ENCODE measurements at places on chromosomes 1 and 21.

GRCh38 chr1:25516686-25517085, 26.7 kb upstream of the LDLRAP1 start:
- DNase-seq, result no peak

GRCh38 chr1:47579809-47580208, 142.0 kb downstream of the FOXD2 start:
- DNase-seq, result no peak

- no peak for DNase-seq
Measured at GRCh38 chr1:35692317-35692716, 26.4 kb downstream of the C1orf216 start.

- DNase-seq, result no peak
Measured at GRCh38 chr1:234973426-234974250, 155.0 kb downstream of the TOMM20 start.

GRCh38 chr1:36207339-36207738, 16.9 kb upstream of the THRAP3 start:
- peak; percentile 63 for DNase-seq

- no peak for DNase-seq
Measured at GRCh38 chr1:44016890-44017400, 14.3 kb downstream of the SLC6A9 start.

GRCh38 chr1:205421798-205422197, at the start of gene LEMD1:
TSS of gene LEMD1 (minus strand) at chr1:205422056. CDS start at chr1:205420536, 1,520 bp downstream.
- no peak for DNase-seq

- no peak for DNase-seq
Measured at GRCh38 chr1:9284061-9284460, 8.6 kb upstream of the SPSB1 start.

- DNase-seq, result no peak
Measured at GRCh38 chr1:35935442-35936388, 4.8 kb downstream of the AGO3 start.

DNA sequence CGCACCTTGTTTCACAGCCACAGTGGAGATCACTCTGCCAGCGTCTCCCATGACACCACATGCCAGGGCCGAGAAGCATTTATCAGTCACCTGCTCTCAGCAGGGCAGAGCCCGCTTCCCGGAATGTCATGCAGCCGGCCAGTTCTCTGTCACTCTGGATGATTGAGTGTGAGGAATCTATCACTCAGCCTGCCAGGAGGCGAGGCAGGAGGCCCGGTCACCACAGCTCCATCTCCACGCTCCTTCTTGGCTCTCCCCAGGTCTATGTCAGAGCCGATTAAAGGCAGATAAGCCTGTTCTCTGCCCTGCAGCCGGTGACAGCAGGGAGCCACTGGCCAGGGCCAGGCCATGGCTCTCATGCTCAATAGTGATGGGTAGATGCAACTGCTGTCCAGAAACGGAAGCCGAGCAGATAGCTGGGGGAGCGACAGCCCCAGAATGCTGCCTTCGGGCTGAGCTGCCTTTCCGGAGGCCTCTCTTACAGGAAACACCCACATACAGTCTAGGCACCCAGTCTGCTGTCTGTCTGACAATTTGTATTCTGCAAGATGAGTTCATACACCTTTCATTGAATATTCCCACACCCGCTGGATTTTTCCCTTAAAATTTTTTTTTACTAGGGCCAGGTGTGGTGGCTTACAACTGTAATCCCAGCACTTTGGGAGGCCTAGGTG, 64.1 kb downstream of the ACTL8 start:
- no peak for DNase-seq

DNA sequence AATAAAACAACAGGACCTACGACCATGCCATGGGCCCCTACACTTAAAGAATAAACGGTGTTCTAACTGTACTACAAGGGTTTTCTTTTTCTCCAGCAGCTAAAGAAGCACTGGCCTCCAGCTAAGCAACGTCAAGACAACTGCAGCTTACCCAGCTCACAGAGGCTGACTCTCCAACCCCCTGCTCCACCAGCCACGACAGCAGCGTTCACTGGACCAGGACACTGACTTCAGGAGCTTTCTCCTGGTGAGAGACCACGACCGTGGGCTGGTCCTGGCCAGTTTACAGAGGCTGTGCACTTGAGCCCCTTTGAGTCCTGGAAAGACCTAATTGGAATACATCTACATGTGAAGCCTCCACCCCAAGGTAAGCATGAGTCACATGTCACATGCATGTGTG, 39.4 kb downstream of the WNT9A start:
- DNase-seq, result no peak

DNA sequence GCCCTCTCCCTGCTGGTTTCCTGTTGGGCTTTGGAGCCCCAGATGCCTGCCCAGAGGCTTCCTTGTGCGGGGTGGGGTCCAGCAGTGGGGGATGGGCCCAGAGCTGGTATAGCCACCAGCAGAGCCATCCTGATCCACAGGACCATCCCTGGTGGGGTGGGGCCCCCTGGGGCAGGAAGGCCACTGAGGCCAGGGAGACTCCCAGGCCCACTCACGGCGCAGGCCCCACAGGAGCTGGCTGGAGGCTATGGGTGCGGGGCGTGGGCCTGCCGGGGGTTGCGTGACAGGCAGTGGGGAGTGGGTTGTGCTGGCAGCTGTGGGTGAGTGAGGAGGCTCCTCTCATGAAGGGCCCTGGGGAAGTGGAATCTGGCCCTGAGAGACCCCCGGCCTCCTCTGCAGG, 5.7 kb downstream of the LRRC3 start:
- DNase-seq, result no peak

DNA sequence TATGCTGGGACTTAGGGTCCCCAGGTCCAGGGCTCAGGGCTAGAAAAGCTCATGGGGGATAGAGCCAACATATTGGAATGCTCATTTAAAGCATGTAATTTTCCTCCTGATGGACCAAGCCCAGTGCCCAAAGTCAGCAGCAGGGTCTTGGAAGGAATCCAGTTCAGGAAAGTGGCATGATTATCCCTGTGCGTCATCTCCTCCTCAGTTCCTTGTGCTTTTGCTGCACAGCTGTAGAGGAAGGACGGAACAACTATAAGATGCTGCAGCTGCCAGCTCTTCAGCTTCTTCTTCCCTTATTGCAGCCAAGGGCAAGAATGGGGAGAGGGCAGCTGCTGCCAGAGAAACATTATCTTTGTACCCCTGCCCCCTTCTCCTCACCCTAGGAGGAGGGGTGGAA, 58.4 kb downstream of the OVGP1 start:
- DNase-seq, result no peak

GRCh38 chr1:234863551-234863971, 253.6 kb upstream of the IRF2BP2 start:
- DNase-seq, result no peak

DNA sequence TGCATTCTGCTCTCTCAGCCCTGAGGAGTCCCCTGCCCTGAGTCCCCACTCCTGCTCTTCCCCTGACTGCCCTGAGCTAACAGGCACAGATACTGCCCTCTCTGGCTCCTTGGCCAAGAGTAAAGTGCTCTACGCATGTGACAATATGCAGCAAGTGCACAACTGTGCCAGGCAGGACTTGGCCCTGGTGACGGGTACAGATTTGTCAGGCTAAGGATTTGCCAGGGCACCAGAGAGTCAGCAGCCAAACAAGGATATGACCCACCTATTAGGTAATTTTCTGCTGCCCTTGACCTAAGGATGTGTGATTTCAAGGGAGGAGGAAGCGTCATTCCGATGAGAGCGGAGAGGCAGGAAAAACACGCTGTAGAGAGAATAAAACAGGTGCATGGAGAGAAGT, 339.0 kb downstream of the PTPRU start:
- DNase-seq, result no peak

DNA sequence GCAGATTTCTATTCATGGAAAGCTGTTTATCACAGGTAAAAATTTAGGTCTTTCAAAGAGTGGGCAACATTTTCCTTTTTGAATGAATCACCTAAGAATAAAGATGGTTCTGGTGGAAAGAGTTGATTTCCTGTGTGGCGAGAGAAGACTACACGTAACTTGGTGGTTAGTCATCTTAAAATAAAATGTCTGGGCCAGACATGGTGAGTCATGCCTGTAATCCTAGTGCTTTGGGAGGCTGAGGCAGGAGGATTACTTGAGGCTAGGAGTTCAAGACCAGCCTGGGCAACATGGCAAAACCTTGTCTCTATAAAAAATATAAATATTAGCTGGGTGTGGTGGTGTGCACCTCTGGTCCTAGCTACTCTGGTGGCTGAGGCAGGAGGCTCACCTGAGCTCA, 65.7 kb downstream of the DISP1 start:
- DNase-seq, result no peak

GRCh38 chr1:235946571-235946981, 79.9 kb upstream of the LYST start:
- no peak for DNase-seq

GRCh38 chr1:116164604-116165368, 53.6 kb downstream of the MAB21L3 start:
- DNase-seq, result no peak

DNA sequence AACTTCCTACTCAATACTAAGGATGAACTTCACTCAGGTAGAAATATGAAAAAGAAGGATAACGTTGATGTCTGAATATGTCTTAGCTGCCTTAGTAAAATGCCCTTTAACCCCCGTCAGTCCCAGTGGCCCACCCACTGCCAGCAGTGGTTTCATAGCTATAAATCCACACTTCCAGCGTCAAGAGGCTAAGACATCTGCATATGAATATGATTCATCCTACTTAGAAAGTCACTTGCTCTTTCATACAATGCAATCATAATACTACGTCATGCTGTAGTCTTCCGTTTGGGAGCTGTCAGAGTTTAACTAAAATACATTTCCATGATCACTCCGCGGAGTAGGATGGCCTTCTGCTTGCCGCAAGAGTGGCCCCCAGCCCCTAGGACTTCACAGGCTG, 247.3 kb downstream of the SDCCAG8 start:
- DNase-seq, result no peak

GRCh38 chr1:243883551-243883950, 33.5 kb upstream of the AKT3 start:
- DNase-seq, result peak; percentile 21

GRCh38 chr21:36639769-36640168, 59.1 kb upstream of the SIM2 start:
- no peak for DNase-seq

DNA sequence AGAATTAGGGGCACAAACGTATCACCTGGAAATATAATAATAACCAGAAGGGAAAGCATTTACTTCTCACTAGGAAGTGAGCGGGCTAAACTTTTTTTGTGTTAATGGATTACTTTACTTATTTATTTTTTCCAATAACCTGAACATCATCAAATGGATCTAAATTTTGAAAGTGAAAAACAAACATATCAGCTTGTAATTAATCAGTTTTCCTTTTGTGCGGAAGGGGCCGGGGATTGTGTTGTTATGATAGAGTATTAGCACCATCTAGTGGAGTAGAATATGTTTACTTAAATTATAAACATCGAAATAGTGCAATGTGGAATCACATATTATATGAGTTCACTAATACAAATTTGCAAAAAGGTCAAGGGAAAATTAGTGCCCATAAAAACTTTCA, 9.0 kb downstream of the CFH start:
- no peak for DNase-seq

DNA sequence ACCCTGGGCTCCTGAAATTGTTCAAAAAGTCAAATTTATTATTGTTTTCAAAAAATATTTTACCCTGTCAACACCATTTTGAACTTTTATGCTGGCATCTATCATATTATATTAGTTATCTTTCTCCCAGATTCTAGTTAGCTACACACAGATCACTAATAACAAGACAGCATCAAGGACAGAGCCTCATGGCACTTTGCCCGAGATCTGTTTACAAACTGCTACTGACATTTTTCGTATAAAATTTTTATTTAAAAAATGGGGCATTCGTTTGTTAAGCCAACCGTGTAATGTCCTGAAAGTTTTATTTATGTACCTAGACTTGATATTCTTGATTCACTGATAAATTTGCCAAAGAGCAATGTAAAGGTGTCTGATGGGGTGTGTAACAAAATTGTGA, 78.1 kb downstream of the PLPPR5 start:
- DNase-seq, result no peak

DNA sequence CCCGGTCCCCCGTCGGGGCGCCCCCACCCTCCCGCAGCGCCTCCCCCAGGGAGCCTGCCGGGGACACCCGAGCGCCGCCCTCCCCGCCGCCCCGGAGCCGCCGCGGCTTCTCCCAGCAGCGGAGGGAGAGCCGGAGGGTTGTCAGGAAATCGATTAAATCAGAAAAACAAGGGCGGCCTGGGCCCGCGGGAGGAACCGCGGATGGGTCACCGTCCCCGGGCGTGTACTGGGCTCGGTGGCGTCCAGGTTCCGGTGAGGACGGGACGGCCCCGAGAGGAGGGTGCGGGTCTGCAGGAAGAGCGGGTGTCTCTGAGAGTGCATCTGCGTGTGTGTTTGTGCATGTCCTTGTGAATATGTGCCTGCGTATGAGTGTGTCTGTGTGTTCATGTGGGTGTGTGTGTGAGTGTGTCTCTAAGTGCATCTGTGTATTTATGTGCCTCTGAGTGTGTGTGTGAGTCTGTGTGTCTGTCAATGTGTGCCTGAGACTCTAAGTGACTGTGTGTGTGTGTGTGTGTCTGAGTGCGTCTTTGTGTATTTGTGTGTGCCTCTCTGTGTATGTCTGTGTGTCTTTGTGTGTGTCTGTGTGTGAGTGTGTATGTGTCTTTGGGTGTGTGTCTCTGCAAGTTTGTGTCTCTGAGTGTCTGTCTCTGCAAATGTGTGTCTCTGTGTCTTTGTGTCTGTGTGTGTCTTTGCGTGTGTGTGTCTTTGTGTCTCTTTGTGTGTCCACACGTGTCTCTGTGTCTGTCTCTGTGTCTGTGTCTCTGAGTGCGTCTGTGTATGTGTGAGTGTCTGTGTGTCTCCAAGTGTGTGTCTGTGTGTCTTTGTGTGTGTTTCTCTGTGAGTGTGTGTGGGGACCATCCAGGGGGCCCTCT, 1.1 kb downstream of the SPSB1 start:
- DNase-seq, result no peak

- no peak for DNase-seq
Measured at GRCh38 chr1:11245248-11245647, 17.1 kb downstream of the MTOR start.

- DNase-seq, result no peak
Measured at GRCh38 chr21:34730756-34731445, 62.1 kb downstream of the CLIC6 start.

DNA sequence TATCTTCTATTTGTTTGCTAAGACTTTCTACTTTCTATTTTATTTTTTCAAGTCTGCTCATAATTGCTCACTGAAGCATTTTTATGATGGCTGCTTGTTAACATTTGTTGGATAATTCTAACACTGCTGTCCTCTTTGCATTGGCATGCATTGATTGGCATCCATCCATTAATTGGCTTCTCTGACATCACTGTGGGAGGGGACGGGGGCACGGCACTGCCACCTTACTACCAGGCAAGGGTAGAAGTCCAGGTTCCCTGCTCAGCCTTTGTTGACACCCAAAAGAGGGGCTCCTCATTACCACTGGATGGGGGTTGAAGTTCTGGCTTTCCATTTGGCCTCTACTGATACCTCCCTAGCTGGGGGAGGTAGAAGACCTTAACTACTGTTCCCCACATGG, 11.5 kb upstream of the ABCG1 start:
- no peak for DNase-seq

GRCh38 chr21:36654796-36655325, 44.1 kb upstream of the SIM2 start:
- DNase-seq, result no peak

GRCh38 chr1:224114787-224115175, 870 bp downstream of the FBXO28 start:
- DNase-seq, result no peak

Data from smooth muscle cell of the brain vasculature (primary cell).